SJCRH30 (cell line): ENCODE measurements at places on chromosomes 13 and 19.
A peak's percentile ranks its signal among the peaks of the same experiment; 100 is the strongest.

DNA sequence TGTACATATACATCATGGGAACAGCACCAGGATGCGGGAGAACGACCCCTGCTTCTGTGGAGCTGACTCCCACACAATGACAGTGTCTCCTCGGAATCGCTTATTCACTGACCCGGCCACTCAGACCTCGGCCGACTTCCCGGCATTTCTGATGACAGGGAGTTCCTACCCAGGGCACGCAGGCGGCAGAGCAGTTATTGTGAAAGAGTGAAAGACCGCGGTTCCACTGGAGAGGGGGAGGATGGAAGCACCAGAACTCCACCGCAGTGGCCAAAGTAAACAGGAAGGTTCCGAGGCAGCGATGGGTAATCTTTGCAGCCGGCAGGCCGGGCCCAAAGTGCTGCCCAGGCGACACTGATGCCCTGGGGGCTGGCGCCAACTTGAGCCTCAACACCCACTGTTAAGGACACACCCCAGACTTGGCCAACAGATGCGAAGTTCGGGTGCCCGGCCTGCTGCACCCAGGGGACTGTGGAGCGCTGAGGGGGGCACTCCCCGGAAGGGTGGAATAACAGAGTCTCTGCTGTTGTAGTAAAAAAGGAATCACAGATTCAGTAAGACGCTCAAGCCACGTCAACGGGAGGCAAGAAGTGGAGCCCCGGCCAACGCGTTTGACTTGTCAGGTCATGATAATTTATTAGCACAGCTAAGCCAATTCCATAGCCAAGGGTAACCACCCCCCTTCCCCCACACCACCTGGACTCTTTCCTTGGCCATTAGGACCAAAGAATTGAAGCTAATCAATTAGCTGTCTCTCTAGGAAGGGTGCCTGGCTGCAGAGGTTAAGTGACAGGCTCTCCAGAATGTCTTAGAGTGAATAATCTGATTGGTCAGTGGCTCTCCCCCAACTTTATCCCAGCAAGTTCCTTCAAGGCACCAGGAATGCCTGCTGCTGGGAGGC is 5.8 kb downstream of the MLLT1 start:
- no peak for DNase-seq

- DNase-seq, result peak; percentile 99
Observed at GRCh38 chr19:42032431-42032830, 37.6 kb downstream of the GRIK5 start.

GRCh38 chr19:41870401-41870873 is 6.6 kb upstream of the CD79A start:
- DNase-seq, result no peak

- no peak for DNase-seq
Observed at GRCh38 chr13:28248080-28248479, 109.7 kb downstream of the PAN3 start.

- DNase-seq, result no peak
Observed at GRCh38 chr13:41561170-41561569, 103.8 kb downstream of the RGCC start.

DNA sequence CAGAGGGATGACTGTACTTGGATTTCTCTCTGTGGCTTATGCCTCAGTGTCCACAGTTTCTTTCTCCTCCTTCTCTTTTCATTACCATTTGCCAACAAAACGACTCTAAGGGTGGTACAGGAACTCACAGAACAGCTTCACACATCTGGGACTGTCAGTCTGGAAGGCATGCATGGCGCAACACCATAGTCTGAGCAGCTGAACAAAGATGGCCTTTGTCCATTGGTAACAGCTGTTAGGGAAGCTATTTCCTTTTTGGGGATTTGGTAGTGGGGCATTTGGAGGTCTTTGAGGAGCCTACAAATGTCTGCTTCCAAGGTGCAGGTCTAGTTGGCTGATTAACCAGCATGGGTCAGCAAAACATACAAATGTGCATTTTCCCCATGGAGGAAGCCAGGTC is 81.4 kb upstream of the PCDH8 start:
- DNase-seq, result peak; percentile 98

GRCh38 chr13:98520674-98521449 is 56.0 kb downstream of the STK24 start:
- DNase-seq, result peak; percentile 35

DNA sequence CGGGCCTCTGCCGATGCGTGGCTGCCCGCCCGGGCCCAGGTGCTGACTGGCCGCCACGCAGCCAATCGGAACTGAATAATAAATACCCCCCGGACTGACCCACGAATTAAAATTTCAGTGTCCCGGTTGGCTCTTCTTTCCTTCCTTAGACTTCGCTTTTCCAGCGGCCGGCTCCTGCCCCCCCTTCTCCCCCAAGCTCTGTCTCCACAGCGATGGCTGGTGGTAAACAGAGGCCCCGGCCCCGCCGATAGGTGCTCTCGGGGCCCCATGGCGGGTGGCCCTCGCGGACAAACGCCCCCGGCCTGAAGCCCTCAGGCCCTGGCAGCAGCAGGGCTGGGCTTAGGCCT is 2.6 kb downstream of the ZBTB7A start:
- no peak for DNase-seq

- no peak for DNase-seq
Observed at GRCh38 chr19:20103091-20103740, 25.4 kb downstream of the ZNF90 start.

DNA sequence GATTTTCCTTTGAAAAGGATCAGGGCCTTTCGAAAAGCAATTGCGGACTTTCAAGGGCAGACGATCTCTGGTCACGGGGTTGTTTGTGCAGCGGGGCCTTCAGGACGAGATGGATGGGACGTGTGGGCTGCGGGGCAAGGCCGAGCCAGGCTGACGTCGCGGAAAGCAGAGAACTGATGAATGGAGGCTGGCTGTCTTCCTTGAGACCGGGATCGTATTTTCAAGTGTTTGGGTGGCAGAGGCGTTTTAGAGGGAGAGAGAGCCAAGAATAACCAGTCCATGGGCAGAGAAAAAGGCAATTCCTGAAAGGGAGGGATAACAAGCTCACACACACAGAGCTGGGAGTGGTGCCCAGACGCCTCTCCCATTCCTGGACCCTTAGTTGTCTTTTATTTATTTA is 138.9 kb upstream of the USP29 start:
- no peak for DNase-seq

DNA sequence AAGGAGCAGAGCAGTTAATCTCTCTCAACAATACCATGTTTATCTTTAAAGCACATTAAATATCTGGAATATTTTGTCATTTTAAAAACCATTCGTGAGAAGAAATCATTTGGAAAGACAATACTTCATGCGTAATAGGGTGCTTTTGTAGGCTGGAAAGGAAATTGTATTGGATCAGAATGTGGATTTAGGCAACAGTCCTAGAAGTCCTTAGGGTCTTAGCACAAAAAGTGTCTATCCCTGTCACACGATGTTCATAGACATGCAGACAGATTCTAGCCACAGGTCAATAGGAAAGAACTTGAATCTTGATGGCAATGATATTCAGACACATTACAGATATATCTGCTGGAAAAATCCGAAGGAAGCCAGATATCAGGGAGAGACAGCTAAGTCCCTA is 156.0 kb downstream of the KCTD12 start:
- no peak for DNase-seq

DNA sequence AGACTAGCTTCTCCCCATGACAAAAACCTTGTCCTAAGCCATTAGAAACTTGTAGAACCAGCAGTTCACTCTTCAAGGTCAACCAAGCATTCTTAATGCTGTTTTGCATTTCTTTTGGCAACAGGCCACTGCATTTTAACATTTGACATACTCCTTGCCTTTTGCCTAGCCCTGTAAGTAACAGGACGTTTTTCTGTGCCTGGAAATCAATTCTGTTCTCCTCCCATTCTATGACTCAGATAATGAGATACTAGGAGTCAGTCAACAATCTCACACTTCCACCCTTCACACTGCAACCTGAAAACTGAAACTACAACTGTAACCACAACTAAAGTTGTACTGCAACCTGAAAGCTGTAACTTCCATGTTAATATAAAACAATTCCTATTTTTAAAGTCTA is 268.7 kb downstream of the MZT1 start:
- DNase-seq, result no peak

DNA sequence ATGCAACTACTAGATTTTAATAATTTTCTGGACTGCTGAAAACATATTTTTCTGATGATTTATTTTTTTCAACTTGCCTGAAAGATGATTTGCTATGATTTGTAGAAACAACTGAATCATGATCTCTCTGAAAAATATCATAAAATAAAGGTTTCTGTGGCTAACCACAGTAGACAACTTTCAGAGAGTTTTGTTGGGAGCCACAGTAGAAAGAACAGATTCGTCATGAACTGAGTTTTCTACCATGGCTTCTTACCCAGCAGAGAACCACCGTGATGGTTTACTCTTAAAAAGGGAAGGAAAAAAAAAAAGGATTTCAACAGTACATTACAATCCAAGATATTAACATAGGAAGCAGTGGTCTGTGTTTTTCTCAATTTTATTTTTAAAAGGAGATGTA is 18.0 kb downstream of the ZAR1L start:
- no peak for DNase-seq

DNA sequence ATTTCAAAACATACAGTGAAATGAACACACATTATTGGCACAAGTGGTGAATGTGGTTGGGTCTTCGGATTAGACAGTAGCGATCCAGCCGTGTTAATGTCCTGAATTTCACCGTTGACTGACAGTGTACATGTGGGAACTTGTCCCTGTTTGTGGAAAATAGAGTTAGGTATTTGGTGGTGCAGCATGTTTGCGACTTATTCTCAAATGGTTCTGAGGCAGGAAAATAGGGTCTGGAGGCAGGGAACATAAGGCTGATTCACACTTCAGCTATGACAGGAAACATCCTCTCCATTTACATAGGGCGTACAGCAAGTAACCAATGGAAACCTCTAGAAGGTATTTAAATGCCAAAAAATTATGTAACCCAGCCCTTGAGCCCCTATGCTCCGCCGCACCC is 4.2 kb downstream of the LGALS7B start:
- DNase-seq, result no peak

GRCh38 chr13:24110011-24110410 is 50.5 kb upstream of the SPATA13 start:
- DNase-seq, result no peak

DNA sequence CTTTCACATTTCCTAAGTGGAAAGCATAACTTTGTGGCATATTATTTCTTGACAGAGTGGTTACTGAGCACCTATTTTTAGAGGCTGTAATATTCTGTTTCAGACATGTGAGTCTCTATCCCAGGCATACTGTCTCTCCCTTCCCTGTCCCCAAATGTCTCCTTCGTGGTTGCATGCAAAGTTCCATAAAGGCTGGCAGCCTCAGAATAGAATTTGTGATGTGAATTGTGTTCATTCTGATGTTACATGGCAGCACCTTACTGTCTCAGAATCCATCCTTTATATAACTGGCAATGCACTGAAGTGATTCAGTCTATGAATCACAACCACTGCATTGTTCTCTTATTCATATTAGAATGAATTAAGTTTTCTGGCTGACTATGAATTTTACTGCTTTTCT is 89.0 kb upstream of the SLC7A1 start:
- DNase-seq, result no peak

DNA sequence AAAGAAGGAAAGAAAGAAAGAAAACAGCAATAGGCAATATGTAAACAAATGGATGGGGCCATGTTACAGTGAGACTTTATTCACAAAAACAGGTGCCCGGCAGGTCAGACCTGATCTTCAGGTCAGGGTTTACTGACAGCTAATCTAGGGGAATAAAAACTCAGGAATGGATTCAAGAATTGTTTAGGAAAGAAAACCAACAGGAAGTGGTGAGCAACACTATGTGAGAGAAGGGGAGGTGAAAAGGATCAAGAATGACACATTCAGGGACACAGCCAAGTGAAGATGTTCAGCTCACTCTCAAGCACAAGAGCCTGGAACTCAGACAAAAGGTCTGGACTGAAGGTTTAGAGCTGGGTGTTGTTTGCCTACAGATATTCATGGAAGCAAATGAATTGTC is 244.5 kb downstream of the EFNB2 start:
- no peak for DNase-seq

DNA sequence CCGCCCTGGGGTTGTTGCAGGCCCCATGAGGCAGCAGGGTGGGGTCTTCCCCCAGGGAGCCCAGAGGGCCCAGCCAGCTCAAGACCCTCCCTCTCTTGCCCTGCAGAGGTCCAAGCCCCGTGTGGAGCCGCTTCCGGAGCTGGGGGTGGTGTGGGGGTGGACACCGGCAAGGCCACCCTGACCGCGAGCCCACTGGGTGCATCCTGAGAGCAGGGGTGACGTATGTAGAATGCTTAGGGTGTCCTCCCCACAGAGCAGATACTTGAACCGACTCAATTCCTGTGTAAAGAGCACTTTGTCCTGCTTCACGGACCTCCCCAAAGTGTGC is 14.8 kb downstream of the UBXN6 start:
- no peak for DNase-seq

- no peak for DNase-seq
Observed at GRCh38 chr13:94351292-94351990, 128.0 kb downstream of the DCT start.

GRCh38 chr19:2528675-2529101 is 52.8 kb downstream of the GADD45B start:
- no peak for DNase-seq

- DNase-seq, result no peak
Observed at GRCh38 chr13:65508745-65509144, 1721.4 kb downstream of the PCDH9 start.

- peak; percentile 89 for DNase-seq
Observed at GRCh38 chr19:35757231-35757748, 461 bp upstream of the HSPB6 start.

- DNase-seq, result no peak
Observed at GRCh38 chr13:113939129-113939943, 34.5 kb downstream of the C13orf46 start.

GRCh38 chr19:7099597-7099921 is 30.1 kb downstream of the ZNF557 start:
- no peak for DNase-seq

DNA sequence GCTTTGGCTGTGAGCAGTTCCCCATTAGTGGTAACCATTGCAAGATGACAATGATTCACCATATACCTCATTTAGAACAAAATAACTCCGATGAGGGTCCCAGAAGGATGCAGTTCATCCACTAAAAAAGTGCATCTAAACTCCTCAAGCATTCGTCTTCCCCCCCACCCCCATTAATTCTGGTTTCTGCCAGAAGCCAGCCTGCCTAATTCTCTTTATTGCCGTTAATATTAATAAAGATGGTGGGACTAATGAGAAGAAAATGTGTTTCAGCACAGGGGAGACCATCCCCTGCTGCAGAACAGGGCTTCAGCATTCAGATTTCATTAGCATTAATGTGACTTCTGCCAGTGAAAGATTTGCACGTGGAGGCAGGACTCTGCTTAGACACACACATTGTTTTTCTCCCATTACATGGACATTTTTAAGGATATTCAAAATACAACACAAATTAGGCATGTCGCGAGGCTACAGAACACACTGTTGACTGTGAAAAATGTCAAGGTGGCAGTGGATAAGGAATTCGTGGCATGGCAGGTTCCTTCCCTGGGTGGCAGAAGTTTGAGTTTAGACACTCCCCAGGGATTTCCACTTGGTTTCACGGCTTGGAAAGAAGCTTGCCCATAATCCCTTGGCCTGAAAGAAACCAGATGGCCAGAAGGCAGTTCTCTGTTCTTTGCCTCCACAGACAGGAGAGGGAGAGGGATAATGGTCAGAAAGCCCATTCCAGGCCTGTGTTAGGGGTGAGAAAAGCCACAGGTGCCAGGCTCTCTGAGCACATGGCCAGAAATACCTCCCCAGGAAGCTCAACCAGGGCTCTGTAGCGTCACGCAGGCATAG is 236.5 kb downstream of the FOXO1 start:
- peak; percentile 53 for DNase-seq
